Cortex of kidney (tissue), 1 donor: ENCODE measurements at places on chromosomes 5 and 9.

DNA sequence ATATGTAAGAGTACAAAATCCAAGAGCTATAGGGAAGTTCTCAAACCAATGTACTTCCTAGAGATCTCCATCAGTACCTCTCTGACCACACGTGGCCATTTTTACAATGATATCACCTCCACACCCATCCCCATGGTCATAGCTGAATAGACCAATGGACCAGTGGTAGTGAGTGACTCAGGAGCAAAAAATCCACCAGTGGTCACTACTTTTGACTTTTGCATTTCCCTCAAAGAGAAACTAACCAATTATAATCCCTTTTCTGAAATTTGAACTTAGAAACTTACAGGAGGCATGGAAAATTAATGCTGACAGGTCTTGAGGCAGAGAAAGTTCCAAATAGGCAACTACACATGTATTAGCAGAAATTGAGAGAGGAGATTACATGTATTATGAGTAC, 238.4 kb downstream of the TRPM3 start:
- no peak for DNase-seq

DNA sequence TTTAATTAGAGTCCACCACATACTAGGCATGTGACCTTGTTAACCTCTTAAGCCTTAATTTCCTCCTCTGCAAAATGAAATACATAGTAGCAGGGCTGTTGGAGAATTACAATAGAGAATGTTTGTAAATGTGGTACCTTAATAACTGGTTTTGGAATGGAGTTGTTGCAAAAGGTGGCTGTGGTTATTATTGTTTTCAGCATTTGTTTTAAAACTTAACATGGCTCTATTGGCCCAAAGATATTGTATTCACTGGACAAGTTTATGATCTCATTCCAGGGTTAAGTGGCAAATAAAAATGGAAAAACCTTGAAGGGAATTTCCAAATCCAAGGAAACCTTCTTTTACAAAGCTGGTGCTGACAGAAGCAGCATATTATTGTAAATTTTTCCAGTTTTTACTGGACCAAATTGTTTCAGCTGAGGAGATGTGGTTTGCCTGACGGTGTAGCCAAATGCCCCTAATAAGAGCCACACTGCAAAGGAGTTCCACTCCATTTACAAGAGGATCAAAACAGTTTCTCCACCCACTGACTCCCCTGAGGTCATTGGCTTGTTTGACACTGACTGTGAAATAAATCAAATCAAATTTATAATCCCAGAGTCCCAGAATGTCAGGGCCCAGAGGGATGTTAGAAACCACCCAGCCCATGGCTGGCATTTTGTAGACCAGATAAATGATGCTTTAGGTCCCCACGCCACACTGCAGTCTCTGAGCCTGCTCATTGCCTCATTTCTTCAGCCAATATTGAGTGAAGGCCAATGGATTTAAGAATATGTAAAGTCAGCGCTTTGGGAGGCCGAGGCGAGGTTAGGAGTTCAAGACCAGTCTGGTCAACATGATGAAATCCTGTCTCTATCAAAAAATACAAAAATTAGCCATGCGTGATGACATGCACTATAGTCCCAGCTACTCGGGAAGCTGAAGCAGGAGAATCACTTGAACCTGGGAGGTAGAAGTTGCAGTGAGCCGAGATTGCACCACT, 45.2 kb downstream of the ADRA1B start:
- DNase-seq, result no peak

DNA sequence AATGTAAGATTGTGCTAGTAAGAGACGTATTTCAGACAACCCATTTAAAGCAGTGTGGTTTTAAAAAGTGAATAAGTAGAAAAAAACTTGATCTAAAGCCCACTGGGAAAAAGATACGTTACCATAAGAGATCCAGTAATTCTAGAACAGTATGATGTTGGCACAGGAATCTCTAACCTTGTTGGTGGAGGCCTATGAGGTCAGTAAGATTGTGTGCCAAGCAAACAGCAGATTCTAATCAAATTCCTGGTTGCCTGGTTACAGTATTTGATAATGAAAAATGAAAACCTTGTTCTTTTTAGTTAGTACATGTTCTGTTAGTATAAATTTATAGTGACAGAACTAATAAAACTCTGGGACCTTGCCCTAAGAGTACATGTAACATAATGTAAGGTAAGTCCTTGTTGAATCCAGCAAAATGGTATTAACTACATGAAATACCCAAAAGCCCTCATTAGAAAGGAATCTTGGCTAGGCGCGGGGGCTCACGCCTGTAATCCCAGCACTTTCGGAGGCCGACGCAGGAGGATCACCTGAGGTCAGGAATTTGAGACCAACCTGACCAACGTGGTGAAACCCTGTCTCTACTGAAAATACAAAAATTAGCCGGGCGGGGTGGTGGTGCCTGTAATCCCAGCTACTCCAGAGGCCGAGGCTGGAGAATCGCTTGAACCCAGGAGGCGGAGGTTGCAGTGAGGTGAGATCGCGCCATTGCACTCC, 33.2 kb upstream of the DMXL1 start:
- DNase-seq, result no peak

DNA sequence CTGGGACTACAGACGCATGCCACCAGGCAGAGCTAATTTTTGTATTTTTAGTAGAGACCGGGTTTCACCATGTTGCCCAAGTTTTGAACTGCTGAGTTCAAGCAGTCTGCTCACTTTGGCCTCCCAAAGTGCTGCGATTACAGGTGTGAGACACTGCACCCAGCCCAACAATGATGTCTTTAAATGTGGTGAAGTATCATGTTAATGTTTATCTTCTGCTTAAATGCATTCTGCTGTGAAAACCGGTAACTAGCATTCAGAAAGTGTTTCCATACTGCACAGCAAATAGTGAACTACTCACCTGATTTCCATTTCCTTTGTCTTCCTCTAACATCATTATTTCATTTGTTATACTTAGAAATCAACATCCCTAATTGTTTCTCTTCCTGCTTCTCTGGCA, 264.0 kb upstream of the ITGA1 start:
- DNase-seq, result no peak

DNA sequence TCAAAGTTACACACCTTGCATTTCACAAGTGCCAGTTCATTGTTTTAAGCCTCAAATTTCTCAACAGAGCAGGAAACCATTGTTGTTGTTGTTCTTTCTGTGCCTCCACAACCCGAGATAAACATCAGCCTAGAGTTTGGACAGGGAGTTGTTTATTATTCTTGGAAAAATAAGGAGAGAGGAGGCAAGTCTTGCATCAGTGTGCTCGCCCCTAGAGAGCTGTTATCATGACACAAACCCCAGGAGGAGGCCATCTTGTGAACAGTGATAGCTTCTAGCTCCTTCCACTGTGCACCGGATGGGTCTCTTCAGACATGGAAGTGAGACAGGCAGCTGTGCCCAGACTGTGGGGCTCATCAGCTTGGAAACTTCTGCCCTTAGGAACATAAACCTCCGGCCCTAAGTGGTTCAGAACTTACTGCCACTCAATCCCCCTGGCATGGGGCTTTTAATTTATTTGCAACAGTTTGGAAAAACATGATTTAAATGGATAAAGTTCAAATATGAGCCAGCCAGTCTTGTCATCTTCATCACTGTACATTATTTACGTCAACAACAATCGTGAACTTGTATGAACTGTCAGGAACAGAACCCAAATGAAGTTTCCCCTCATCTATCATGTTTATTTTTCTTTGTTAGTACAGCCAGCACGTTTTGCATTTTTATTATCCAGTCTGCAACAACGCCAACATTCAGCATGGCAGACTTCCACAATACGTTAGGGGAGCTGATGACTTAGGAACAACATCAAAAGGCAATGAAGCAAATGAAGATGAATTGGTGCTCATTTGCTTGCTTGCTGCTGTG, 181.7 kb upstream of the S1PR3 start:
- no peak for DNase-seq

DNA sequence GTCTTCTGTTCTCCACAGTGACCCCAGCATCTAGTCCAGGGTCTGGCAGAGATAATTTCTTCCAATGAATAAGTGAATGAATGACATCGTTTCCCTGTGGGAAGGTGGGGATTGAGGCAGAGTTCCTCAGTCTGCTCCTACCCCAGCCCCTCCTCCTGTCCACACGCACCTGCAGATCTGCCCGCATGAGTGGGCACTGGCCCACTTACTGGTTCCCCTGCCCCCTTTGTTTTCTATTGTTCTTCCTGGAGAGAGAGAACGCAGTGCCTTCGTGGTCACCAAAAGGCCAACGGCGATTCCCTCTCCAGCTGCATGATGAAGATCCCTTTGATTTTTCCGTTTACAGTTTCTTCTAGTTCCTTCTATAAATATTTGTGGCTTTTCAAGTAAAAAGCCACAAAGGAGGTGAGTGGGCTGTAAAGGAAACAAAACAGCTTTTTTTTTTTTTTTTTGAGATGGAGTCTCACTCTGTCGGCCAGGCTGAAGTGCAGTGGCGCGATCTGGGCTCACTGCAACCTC, 5.8 kb upstream of the FPGS start:
- no peak for DNase-seq

GRCh38 chr9:109199676-109200075, 32.6 kb upstream of the FRRS1L start:
- no peak for DNase-seq

DNA sequence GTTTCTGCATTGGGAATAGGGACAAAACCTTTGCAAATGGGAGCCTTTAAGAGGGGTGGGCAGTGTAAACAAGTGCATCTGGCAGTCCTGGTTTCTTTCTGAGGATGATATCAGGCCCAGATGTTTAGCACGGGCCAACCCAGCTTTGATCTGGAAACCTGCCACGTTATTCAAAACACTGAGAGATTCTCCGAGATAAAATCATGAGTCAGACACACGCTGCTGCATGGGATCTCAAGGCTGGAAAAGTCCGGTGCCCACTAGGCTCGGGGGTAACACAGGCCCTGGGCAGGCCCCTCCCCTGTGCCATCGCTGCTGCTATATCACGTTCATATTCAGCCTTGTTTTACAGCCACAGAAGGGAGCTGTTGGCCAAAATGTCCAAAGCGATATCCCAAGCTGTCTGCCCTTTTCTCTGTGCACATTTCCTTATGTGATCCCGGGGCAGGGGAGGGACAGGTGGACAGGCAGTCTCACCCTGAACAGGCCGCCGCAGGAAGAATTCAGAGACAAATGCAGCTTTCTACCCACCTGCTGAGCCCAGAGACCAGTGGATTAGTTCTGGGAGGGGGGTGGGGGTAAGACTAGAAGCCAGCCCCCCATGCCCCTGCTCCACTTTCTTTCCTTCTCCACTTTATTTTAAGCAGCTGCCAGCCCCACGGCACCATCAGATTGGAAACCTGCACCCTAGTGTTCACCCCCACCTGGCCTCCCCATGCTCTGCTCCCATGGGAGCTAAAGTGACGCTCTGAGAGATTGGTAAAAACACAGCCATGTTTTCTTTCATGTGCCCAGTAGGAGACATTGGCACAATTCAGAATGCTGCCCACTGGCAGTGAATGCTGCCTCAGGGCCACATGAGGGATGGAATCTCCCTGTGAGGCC, 63.1 kb downstream of the TMOD1 start:
- no peak for DNase-seq

DNA sequence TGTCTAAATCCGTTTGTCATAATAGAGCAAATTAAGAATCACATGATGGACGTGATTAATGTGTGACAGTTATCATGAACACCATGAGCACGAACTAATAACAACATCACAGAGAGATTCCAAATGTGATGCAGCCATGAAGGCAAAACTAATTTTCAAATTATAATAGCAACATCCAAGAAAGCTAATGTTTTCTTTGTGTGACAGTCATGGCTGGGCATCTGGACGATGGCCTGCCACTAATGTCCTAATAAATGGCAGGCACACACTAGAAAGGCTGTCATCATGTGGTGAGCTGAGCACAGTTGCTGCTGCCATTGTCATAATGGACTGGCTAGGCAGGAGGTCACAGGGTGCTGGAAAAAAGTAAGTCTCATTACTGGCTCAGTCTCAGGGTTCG, 280.0 kb upstream of the EFNA5 start:
- DNase-seq, result no peak

DNA sequence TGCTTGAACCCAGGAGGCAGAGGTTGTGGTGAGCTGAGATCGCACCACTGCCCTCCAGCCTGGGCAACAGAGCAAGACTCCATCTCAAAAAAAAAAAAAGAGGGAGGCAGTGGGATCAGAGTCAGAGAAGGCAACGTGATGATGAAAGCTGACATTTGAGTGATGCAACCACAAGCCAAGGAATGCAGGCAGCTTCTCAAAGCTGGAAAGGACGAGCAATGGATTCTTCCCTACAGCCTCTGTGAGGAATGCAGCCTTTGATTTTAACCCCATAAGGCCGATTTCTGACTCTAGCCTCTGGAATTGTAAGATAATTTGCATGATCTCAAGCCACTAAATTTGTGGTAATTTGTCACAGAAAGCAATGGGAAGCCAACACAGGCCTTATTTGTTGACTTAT, 9.8 kb downstream of the TGFBI start:
- DNase-seq, result no peak

DNA sequence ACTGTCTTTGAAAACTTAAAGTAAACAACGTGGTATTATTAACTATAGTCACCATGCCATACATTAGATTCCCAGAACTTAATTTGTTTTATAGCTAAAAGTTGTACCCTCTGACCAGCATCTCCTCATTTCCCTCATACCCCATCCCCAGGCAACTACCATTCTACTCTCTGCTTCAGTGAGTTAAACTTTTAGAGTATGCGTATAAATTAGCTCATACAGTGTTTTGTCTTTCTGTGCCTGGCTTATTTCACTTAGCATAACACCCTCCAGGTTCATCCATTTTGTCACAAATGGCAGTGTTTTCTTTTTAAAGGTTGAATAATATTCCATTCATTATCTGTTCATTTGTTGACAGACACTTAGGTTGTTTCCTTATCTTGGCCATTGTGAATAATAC, 14.2 kb downstream of the COMMD10 start:
- DNase-seq, result no peak

GRCh38 chr9:126722922-126723806, 81.7 kb upstream of the ZBTB43 start:
- no peak for DNase-seq

GRCh38 chr5:53114988-53115387, 5.4 kb upstream of the MOCS2 start:
- DNase-seq, result no peak

DNA sequence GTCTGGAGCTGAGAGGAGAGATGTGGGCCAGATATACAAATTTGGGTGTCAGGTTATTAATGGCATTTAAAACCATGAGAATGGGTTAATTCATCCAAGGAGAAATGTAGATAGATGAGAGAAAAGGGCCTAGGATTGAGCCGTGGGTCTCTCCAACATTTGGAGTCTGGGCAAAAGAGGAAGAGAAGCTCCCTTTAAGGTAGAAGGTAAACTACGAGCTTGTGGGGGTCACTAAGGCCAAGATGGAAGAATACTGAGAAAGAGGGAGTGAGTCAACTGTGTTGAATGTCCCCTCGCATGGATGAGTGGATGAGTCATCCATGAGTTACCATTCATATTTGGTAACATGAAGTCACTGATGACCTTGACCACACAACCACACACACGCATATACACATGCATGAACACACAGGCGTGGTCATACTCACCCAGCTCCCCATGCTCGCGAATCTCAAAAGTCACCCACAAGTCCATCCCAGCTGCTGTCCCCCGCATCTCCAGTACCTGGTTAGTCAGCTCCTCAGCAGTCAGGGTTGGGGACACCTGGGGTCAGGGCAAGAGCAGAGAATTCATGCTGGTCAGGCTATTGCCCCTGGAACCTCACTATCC, 6.8 kb upstream of the FCHSD1 start:
- no peak for DNase-seq

- no peak for DNase-seq
Observed at GRCh38 chr5:113448252-113448651, 13.5 kb upstream of the TSSK1B start.
